PC-9 (cell line): ENCODE measurements at places on chromosomes 1 and 21. TPM values are rescaled to one million over a fixed set of nuclear protein-coding genes. Genes with fewer than 3 reads are reported as not detected.

The PTCH2 gene
- 0.28 and 0.83 TPM in 2 replicates for total RNA-seq

The HES5 gene
- total RNA-seq, result not detected in 2 replicates

The PRR9 gene
- not detected in 2 replicates for total RNA-seq

The MTMR11 gene
- 16.0 and 18.2 TPM in 2 replicates for total RNA-seq

The POU3F1 gene
- total RNA-seq, result not detected in 2 replicates

The LDLRAD1 gene
- total RNA-seq, result 1.6 TPM in 2 replicates

DNA sequence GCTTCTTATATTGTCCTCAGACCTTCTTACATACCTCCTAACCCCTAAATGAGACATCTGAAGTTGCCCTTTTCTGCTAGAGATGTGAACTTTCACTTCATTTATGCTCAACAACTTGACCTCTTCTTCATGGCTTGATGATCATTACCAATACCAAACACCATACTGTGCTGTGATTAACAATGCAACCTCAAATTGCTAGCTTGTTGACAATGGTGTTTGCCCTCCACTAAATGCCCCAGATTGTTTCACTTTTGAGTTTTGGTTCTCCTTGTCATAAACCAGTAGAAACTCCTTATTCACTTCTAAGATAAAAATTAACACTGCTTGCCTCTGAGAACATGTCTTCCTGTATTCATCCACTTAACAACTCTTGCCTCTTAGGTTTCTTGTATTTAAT lies 5.6 kb downstream of the JAK1 start:
- DNase-seq, result no peak

DNA sequence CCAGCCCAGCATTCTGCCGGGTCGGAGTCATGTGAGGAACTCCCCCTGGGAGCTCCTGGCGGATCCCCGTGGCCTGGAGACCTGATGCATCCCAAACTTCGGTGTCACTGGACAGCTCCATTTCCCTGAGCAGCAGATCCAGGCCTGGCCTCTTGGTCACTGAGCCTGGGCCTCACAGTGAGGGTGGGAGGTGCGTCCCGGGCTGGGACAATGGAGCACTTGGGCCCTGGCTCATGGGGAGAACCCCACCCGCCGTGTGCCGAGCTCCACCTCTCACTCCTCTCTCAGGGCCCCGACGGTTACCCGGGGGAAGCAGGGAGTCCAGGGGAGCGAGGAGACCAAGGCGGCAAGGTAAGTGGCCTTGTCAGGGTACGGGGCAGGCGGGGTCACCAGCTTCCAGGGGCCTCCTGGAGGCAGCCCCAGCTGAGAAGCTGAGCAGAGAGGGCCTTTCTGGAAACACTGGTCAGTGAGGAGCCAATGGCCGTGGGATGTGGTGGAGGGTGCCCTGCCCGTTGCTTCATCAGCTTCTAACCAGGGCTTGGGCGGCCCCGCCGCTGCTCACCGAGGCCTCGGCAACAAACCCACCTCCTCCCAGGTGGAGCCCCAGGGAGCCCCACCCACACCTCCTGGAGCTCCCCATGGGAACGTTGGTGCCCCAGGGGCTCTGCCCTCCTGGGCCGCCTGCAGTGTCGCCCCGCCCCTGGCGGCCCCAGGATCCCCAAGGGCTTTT lies 19.8 kb downstream of the COL6A2 start:
- no peak for DNase-seq

DNA sequence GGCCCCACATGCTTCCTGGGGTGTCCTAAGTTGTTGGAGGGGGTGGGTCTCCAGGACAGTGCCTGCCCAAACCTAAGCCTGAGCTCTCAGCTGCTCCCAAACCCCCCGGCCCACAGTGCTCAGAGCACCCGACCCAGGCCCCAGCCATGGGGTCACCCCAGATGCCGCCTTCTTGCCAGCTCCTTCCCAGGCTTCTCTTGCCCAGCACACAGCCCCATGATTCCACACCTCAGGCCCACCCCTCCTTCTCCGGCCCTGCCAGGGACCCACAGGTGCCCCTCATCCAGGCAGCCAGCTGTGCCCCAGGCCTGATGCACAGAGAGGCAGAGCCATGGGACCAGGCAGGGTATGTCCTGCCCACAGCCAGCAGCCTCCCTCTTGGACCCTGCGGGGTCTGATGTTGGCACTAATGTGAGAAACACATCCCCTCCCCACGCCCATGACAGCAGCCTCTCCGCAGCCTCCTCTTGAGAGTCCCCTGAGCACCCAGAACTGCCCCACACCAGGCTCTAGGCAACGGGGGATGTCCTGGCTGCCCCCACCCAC lies 4.9 kb downstream of the WNT9A start:
- no peak for DNase-seq

- peak; percentile 40 for DNase-seq
Observed at GRCh38 chr1:45304311-45305081, 22.2 kb upstream of the HPDL start.

DNA sequence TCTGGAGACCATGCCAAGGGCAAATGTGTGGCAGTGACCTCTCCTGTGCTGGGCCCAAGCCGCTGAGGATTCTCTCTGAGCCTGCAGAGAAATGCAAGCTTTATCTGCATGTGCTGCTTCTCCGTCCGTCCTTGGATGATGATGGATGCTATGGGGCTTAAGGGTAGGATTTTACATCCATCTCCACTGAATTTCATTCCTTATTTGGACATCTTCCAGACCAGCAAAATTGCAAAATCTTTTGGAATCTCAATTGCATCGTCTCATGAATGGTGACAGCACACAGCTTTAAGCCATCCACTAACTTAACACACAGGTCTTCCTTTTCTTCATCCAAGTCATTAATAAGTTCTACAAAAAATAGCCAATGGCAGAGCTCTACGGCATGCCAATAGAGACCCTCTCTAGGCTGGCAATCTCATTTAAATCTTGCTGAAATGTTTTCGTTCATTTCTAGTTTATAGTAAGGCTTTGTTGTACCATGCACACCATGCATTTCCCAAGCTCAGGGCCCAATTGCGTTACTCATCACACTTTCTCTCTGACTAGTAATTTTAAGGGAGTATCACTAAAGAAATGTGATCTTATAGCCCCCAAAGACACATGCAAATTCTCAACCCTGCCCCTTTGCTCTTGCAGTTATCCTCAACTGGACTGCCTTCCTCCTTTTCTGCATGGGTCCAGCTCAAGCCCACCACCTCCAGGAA lies 11.1 kb downstream of the BATF3 start:
- DNase-seq, result no peak

- no peak for DNase-seq
Observed at GRCh38 chr1:231040019-231040799, at the start of gene FAM89A. Gene FAM89A (minus strand): TSS chr1:231040254. CDS start chr1:231040211, 43 bp downstream.

DNA sequence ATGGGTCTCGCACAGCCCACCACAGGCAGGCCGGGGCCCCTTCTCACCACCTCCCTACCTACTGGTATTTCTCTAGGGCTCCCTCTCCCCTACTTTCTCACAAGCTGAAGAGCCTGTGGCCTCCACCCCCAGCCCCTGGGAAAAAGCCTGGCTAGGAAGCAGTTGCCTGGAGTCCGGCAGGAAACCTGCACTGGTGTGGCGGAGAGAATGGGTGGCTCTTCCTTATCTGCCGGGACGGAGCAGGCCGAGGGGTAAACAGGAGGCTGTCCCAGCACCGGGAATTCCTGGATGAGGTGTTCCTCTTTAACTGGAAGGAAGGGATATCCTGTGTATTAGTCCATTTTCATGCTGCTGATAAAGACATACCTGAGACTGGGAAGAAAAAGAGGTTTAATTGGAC lies 125.8 kb downstream of the TLR5 start:
- DNase-seq, result no peak

GRCh38 chr1:17696417-17697301 lies 58.5 kb upstream of the ACTL8 start:
- no peak for DNase-seq

- DNase-seq, result no peak
Observed at GRCh38 chr1:67274623-67275325, 32.9 kb upstream of the IL12RB2 start.

DNA sequence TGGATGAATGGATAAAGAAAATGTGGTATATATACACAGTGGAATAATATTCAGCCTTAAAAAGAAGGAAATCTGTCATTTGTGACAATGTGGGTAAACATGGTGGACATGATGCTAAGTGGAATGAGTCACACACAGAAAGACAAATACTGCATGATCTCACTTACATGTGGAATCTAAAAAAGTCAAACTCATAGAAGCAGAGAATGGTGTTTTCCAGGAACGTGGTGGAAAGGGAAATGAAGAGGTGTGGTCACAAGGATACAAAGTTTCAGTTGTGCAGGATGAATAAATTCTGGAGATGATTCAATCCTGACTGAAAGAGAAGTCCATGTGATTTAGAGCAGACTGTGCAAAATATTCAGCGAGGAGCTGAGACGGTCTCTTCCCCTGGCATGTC lies 56.6 kb downstream of the RYR2 start:
- DNase-seq, result no peak

DNA sequence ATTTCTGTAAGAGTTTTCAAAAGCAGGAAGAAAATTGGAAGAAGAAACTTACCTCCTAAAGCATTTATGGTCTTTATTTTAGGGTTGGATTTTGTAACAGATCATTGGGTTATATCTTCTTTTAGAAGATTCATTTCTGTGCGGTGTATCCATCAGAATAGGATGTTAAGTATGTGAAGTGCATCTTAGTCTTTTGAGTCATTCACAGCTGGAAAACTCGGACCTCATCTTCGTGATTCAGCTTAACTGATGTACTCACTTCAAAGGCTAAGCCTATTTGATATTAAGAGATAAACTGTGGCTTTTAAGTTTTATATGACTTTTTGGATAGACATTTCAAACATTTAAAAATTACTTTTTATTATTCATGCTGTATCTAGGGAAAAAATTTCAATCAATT lies 56.3 kb downstream of the GIPC2 start:
- no peak for DNase-seq

- no peak for DNase-seq
Observed at GRCh38 chr1:70659891-70660290, 248.8 kb downstream of the CTH start.
